ENCODE measurements at places on chromosomes 11 and 22.

GRCh38 chr22:19769393-19769715 lies 8.8 kb downstream of the TBX1 start:
- ATAC-seq: no peak

- ATAC-seq: no peak
Measured at GRCh38 chr11:122337704-122338103, 221.7 kb upstream of the BLID start.

DNA sequence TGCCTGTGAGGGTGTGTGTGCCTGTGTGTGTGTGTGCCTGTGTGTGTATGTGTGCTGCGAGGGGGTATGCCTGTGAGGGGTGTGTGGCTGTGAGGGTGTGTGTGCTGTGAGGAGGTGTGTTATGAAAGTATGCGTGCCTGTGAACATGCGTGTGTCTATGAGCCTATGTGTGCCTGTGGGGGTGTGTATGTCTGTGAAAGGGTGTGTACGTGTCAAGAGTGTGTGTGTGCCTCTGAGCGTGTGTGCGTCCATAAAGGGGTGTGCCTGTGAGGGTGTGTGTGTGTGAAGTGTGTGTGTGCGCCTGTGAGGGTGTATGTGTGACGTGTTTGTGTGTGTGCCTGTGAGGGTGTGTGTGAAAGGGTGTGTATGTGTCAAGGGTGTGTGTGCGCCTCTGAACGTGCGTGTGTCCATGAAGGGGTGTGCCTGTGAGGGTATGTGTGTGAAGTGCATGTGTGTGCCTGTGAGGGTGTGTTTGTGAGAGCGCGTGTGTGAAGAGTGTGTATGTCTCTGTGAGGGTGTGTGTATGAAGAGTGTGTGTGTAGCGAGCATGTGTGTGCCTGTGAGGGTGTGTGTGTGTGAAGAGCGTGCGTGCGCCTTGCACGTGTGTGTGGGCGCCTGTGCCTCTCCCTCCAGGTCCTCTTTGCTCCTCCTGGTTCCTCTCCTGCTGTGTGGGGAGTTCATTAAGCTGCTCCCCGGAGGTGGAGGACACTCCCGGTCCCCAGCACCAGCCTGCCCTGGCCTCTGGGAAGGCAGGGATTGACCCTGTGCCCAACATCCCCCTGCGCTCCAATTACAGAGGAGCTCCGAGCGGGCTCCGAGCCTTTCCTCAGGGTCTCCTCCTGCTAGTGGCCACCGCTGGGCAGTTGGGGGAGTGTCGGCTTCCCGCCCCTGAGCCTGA lies 53.3 kb downstream of the CACNA1I start:
- peak; percentile 10 for ATAC-seq

- ATAC-seq: no peak
Measured at GRCh38 chr11:133787379-133788141, 57.8 kb downstream of the SPATA19 start.

DNA sequence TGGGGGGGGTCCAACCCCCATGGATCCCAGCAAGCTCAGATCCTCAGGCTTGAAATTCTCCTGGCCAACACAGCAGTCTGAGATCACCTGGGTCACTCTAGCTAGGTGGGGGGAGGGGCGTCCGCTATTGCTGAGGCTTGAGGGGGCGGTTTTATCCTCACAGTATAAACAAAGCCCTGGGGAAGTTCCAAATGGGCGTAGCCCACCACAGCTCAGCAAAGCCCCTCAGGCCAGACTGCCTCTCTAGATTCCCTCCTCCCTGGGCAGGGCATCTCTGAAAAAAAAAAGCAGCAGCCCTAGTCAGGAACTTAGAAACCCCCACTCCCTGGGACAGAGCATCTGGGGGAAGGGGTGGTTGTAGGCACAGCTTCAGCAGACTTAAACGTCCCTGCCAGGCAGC lies 16.7 kb downstream of the TRPC6 start:
- peak; percentile 79 for ATAC-seq

- ATAC-seq: peak; percentile 11
Measured at GRCh38 chr11:27233654-27234042, 129.4 kb downstream of the CCDC34 start.

DNA sequence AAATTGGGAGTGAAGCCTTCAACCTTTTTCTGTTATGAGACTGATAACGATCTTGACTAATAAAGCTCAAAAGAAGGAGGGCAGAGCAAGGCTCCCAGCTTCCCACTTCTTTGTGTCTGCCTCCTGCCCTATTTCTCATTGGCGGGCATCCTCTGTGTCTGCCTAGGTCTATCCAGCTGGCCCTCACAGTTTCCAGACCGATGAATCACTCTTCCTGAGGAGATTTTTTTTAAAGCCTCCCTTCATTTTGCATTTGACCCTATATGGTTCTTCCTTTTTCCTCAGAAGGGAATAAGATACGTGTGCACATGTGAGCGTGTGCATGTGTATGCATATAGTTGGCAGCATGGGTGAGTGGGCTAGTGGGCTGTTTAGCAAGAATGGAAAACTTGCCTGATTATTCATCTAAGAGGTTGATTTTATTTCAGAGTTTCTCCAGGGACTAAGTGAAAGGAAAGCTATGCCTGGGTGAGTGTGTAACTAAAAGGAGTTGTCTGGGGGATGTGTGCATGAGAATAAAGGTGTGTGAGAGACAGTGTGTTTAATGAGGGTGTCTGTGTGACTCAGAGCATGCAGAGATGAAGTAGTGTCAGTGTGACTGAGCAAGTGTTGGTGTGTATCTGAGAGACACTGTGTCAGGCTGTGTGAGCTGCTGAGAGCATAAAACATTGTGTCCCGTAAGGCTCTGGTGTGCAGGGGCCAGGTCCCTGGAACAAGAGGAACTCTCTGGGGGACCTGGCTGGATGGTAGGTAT lies 12.2 kb downstream of the PHLDB1 start:
- peak; percentile 47 for ATAC-seq

DNA sequence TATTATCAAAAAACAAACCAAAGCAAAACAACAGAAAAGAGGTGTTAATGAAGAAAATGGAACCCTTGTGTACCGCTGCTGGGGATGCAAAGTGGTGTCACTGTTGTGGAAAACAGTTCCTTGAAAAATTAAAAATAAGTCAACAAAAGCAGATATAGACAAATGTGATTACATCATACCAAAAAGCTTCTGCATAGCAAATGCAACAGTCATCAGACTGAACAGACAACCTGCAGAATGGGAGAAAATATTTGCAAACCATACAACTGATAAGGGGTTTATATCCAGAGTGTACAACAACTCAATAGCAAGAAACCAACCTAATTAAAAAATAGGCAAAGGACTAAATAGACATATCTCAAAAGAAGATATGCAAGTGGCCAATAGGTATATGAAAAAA lies 22.9 kb upstream of the CARS1 start:
- no peak for ATAC-seq

DNA sequence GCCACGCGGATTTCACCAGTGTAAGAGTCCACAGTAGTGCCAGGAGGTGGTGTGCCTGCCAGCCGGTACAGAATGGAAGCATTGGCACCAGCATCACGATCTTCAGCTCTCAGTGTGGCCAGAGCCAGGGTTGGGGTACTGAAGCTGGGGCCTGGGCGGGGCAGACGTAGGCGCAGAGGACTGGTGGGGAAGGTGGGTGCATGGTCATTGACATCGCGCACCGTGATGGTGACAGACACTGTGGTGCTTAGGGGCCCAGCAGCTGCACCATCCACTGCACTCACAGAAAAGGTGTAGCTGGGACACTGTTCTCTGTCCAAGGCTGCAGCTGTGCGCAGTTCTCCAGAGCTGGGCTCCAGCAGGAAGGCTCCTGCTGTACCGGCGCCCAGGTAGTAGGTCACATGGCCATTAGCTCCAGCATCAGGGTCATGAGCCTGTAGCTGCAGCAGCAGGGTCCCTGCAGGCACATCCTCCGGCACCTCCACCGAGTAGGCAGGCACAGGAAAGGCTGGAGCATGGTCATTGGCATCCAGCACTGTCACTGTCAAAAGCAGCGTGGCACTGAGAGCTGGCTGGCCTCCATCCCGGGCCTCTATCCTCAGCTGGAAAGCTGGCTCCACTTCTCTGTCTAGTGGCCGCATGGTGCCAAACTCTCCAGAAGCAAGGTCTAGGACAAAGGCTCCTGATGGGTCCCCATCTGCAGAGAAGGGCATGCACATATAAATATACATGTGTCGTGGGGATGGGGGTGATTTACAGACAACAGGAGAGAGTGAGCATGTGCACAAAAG lies 7.9 kb upstream of the TPP1 start:
- no peak for ATAC-seq

DNA sequence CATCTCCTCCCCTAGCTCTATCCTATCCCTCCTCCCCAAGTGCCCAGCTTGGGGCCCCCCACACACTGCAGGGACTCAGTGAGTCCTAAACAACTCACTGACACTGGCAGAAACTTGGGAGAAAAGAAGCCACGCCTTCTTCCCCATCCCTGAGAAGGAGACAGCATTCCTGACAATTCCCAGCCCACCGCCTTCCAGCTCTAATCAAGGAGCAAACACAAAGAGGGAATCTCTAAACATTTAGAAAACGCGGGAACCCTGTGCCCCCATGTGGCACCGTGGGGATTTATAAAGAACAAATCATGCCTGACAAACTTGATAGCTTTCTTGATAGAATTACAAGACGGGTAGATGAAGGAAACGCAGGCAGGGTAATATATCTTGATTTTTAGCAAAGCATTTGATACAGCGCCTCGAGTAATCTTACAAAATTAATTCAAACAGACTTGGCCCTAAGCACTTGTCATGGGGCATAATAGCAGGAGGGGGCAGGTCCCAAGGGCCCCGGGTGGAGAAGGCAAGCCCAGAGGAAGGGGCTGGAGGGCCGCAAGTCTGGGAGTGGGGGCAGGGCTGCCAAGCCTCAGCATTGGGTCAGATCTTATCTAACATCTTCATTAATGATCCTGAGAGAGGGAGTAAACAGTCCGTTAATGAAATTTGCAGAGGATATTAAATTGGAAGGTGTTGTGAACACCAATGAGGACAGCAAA lies 4.5 kb downstream of the CHST1 start:
- no peak for ATAC-seq

GRCh38 chr11:122656631-122657101 lies 1.1 kb downstream of the UBASH3B start:
- peak; percentile 39 for ATAC-seq

- no peak for ATAC-seq
Measured at GRCh38 chr11:129320494-129320893, 55.2 kb upstream of the BARX2 start.

DNA sequence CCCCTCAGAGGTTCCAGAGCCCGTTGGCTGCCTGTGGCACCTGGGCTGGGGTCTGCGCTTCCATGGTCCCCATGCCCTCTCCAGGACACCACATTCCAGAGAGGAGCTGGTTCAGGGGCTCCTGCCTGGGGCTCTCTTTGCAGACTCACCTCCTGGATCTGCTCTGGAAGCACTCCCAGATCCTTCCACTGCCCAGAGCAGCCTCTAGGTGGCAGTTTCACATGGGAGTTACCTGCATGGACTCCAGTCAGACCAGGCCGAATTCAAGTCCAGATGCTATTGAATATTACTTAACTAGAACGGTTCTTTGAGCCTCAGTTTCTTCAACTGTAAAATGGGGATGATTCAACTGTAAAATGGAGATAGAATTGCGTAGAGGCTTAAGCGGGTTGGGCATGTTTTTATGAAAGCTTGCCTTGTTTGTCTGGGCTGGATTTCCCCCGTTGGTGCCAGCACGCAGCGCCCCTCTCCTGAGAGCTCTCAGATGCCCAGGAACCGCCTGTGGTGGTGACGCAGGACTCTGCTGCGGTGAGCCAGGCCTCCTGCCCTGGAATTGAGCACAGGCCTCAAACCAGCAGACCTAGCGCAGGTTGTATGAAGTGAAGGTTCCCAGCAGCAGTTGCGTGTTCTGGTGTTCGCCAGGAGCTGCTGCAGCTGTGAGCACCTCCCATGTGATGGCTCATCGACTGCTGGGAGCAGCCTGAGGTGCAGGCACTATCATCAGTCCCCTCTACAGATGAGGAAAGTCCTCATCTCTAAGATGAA lies 44.2 kb downstream of the LMO1 start:
- ATAC-seq: no peak

DNA sequence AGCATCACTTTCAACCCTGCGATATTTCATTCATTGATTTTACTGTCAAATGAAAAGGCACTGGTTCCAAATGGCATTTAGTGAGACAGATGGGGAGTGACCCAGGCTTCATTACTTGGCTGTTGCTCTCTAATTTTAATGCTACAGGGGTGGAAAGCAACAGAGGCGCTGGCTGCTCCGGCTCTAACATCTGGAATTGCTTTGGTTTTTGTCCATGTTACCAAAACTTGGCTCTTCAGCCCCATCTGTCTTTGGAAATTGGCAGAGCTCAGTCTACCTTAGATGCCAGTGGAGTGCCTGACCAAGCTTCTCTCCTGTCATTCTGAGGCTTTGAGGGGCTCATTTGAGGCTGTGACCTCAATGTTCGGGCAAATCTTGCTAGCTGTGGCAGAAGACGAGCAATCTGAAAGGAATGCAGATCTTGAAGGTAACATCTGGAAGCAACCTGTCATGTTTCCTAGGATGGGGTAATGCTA lies 409.5 kb upstream of the SYN3 start:
- peak; percentile 91 for ATAC-seq

- ATAC-seq: no peak
Measured at GRCh38 chr11:112967082-112967481, 5.9 kb downstream of the NCAM1 start.

DNA sequence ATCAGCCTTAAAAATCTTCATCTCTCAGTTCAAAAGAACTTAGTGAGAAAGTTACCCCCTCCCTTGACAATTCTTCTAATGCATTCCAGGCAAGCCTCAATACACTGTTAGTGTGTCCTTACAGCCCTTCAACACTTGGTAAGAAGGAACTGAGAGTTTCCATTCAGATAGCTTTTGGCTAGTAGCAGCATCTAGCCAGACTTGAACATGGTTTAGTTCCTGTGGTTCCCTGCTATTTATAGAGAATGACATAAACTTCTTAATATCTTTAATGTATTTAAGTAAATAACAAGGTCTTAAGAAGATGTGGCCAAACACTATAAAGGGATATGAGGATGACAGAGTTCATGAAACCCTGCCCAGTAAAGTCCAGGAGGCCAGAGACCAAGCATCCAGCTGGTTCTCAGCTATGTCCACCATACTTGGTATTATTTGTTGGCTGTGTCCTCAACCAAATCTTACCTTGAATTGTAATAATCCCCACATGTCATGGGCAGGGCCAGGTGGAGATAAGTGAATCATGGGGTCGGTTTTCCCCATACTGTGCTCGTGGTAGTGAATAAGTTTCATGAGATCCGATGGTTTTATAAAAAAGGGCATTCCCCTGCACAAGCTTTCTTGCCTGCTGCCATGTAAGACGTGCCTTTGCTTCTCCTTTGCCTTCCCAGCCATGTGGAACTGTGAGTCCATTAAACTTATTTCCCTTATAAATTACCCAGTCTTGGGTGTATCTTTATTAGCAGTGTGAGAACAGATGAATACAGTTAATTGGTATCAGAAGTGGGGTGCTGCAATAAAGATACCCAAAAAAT lies 132.4 kb downstream of the LARGE1 start:
- ATAC-seq: no peak

- ATAC-seq: no peak
Measured at GRCh38 chr11:8100158-8100557, 19.1 kb downstream of the TUB start.

All from motor neuron (in vitro differentiated cells).